ENCODE measurements at places on chromosomes 3 and 15.

- no peak overlapping the region for H3K27ac ChIP-seq
- no peak overlapping the region for H3K4me3 ChIP-seq
- H3K27me3 ChIP-seq = no peaks in the 10 kb centered on the region
- no peaks in the 10 kb centered on the region for H3K4me1 ChIP-seq
- H3K36me3 ChIP-seq = no peaks in the 10 kb centered on the region
- DNase-seq = no peak
Measured at GRCh38 chr3:72187131-72187530, 402.2 kb upstream of the PROK2 start.

DNA sequence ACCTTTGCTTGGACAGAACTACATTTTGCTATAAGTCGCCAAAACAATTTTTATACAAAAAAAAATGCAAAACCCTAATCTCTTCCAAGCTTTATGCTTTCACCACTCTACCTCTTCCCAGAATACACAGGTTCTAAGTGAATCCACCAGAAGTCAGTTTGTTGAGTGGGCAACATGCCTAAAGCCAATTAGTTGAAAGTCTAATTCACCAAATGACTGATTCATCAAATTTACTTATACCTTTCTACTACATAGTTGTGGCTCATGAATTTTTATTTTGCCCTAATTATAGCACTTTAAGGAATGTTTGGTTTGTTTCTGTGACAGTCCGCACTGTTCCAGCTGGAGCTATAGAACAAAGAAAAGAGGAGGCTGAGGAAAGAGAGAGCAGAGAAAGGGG is 265.9 kb upstream of the TGFBR2 start:
- no peak overlapping the region for H3K4me3 ChIP-seq
- H3K4me1 ChIP-seq = no peaks in the 10 kb centered on the region
- no peak overlapping the region for H3K27ac ChIP-seq
- no peak for DNase-seq
- H3K36me3 ChIP-seq = no peaks in the 10 kb centered on the region

DNA sequence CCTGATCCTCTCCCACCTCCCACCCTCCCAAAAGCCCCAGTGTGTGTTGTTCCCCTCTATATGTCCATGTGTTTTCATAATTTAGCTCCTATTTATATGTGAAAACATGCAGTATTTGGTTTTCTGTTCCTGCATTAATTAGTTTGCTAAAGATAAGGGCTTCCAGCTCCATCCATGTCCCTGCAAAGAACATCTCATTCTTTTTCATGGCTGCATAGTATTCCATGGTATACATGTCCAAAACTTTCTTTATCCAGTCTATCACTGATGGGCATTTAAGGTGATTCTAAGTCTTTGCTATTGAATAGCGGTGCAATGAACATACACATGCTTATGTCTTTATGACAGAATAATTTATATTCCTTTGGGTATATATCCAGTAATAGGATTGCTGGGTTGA is 53.4 kb downstream of the DCBLD2 start:
- DNase-seq = no peak
- H3K27me3 ChIP-seq = no peaks in the 10 kb centered on the region
- peaks cover 12% of the 10 kb centered on the region for H3K36me3 ChIP-seq
- no peak overlapping the region for H3K4me3 ChIP-seq
- no peaks in the 10 kb centered on the region for H3K4me1 ChIP-seq

DNA sequence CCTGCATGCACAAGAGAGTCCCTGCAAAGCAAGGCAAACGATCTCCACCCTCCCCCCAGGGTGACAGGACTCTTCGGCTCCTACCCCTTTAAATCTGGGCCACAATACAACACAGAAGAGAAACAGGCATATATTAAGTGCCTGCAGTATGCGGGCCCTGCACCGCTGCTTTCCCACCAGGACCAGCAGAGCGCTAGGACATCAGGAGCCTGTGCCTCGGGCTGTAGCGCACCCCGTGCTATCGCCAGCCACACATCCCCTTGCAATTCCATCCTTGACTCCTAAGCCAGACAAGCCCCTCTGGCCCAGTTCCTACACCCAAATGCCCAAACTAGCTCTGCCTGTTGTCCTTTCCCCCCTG is 4.1 kb downstream of the GALNT15 start:
- H3K36me3 ChIP-seq = no peaks in the 10 kb centered on the region
- H3K27ac ChIP-seq = peak overlapping the region; percentile 82
- peak overlapping the region; percentile 51 for H3K4me3 ChIP-seq

DNA sequence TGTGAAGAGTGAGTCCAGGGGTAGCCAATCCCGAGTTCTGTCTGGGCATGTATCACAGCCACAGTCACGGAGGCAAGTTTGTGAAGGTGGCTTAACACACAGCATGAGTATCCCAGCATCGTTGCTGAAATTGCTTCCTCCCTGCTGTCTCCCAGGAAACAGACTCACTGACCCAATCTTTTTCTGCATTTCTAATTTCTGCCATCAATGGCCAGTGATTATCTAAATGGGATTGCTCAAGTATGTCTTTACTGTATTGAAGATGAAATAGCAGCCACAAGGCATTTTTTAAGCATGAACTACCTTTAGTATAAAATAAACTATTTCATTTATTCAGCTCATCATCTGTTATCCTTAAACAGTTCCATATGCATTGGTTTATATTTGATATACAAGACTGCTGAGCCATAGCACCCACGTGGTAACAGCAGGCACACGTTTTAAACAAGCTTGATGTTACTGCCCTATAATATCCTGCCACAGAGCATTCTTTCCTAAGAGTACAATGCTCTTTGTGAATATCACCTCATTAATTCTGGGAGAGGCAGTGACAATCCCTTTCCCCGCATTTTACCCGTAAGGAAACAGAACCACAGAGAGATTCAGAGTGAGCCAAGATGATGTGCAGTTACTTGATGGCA is 276.6 kb upstream of the THBS1 start:
- no peak for DNase-seq
- H3K4me1 ChIP-seq = no peaks in the 10 kb centered on the region
- H3K27me3 ChIP-seq = no peaks in the 10 kb centered on the region
- no peaks in the 10 kb centered on the region for H3K36me3 ChIP-seq

DNA sequence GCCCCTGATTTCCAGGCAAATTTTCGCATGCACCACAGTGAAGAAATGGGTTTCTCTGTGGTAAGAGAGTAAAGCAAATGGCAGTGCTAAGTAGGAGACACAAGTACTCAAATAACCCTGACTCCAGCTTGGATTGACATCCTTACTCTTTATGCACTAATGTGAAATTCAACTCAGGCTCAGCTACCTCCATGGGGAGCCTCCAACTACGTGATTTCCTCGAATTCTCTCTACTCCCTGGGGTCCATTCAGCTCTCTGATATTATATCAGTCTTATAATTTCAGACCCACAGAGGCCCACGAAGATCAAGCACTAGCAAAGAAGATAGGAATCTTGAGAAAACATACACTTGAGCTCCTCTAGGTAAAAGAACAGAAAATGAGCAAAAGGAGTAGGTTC is 407.6 kb upstream of the CCDC54 start:
- no peaks in the 10 kb centered on the region for H3K4me1 ChIP-seq
- H3K36me3 ChIP-seq = no peaks in the 10 kb centered on the region
- DNase-seq = no peak
- H3K27ac ChIP-seq = no peak overlapping the region
- no peak overlapping the region for H3K4me3 ChIP-seq
- H3K27me3 ChIP-seq = no peaks in the 10 kb centered on the region

DNA sequence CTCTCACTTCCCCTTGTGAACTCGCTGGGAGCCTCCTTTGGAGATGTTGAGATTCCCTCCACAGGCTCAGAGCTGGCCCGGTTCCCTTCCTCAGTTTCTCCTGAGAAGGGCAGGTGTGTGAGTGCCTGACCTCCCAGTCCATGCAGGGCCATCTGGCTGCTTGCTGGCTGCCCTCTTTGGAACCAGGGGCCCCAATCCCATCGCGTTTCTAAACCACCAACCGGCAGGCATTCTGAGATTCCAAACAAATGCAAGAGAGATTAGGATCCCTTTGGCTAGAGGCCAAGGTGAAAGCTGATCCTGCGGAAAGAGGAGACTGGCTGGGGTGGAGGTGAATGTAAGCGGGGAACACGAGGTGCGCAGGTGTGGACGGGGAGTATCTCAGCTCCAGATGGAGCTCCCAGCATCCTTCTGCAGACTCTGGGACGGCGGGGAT is 2.9 kb upstream of the PRRT3 start:
- H3K27me3 ChIP-seq = no peaks in the 10 kb centered on the region
- H3K36me3 ChIP-seq = no peaks in the 10 kb centered on the region
- DNase-seq = peak; percentile 35
- H3K4me1 ChIP-seq = peaks cover 19% of the 10 kb centered on the region

- peaks cover 87% of the 10 kb centered on the region for H3K4me1 ChIP-seq
- peak overlapping the region; percentile 88 for H3K27ac ChIP-seq
- H3K27me3 ChIP-seq = no peaks in the 10 kb centered on the region
- H3K36me3 ChIP-seq = no peaks in the 10 kb centered on the region
- peak; percentile 86 for DNase-seq
- H3K4me3 ChIP-seq = no peak overlapping the region
Measured at GRCh38 chr3:45554006-45554666, 40.4 kb upstream of the LIMD1 start.

- no peak for DNase-seq
- H3K27ac ChIP-seq = no peak overlapping the region
- no peak overlapping the region for H3K4me3 ChIP-seq
Measured at GRCh38 chr3:123419181-123419849, 29.6 kb downstream of the ADCY5 start.

Data from gastrocnemius medialis (tissue), 4 donors.